ENCODE measurements at places on chromosomes 12 and 14. TPM values are rescaled to one million over a fixed set of nuclear protein-coding genes. Genes with fewer than 3 reads are reported as not detected.

DNA sequence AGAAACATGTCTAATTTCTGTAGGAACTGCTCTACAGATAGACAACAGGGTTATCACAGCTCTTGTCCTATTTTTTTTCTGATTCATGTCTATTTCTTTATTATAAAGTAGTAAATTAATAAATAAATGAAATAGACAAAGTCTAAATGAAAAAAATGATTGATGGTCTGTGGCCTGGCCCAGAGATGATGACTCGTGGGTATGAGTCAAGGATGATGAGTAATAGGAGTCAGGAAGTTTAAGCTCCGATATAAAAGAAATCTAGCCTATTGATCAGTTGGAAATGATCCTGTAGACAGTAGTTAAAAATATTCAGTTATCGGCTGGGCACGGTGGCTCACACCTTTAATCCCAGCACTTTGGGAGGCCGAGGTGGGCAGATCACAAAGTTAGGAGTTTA, 90.6 kb upstream of the RTL1 start:
- H3K4me1 ChIP-seq = no peaks in the 10 kb centered on the region
- H3K27ac ChIP-seq = no peak overlapping the region
- H3K4me3 ChIP-seq = no peak overlapping the region
- H3K36me3 ChIP-seq = no peaks in the 10 kb centered on the region

Gene KRT83
- total RNA-seq = not detected

Gene CLEC9A
- not detected for total RNA-seq

Gene AICDA
- total RNA-seq = not detected
